ENCODE measurements at places on chromosomes 11 and 22.

DNA sequence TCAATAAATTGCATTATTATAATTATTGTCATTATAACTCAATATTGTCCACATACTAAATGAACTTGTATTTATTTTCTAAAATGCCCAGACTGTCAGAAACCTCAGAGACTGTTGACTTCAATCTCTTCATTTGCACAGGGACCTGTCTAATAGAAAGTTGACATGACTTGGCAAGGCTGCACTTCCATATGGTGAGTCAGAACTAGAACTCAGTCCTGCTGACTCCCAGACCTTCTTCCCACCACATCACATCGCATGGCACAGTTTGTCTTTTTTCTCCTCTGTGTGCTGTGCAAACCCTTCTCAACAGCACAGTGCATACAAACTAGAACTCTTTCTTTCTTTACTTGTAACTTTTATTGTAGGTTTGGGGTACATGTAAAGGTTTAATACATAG lies 215.1 kb upstream of the BLID start:
- DNase-seq = no peak

DNA sequence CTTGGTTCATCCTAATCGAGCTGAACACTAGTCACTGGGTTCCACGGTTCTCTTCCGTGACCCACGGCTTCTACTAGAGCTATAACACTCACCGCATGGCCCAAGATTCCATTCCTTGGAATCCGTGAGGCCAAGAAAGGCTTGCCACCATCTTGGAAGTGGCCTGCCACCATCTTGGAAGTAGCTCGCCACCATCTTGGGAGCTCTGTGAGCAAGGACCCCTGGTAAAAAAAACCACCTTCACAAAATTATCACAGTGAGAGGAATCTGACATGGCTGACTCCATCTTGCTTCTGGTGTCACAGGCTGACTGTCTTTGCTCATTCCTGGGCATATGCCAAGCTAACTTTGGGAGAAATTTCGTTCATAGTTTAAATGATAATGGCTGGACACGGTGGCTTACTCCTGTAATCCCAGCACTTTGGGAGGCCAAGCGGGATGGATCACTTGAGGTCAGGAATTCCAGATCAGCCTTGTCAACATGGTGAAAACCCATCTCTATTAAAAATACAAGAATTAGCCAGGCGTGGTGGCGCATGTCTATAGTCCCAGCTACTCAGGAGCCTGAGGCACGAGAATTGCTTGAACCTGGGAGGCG lies 18.9 kb upstream of the KCTD14 start:
- DNase-seq = no peak

DNA sequence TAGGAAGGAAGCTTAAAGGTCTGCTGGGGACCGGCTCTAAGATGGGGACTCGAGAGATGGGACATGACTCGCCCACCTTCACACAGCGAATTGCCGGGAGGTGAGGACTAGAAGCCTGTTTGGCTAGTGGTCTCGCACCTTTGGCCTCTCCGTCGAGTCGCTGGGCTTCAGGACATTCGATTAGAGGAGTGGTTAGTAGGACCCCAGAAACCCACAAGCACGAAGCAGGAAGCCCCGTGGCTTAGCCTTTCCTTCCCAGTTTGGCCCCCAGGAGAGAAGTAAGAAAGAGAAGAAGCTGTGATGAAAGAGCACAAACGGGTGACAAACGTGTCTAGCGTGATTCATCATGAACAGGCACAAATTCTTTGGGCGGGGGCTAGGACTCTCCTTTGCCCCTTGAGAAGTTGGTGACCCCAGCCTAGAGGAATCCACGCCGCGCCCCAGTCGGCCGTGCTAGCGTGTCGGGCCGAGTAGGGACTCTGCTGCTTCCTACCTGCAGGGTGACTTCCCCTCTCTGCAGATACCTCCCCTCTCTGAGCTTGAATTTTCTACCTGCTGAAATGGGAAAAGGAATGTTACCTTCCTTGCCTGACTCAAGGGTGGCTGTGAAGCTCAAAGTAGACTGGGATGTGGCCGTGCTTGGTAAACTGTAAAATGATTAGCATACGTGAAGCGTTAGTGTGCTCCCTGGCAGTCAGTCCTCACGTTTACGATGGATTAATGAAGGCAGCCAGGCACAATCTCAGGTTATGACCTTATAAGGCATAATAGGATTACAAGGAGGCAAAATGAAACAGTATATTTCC lies 1.1 kb upstream of the ADM start:
- DNase-seq = peak; percentile 43

- no peak for DNase-seq
Observed at GRCh38 chr11:8354622-8355415, 91.1 kb upstream of the LMO1 start.

GRCh38 chr11:2539371-2540222 lies 94.8 kb downstream of the KCNQ1 start:
- peak; percentile 6 for DNase-seq

- no peak for DNase-seq
Observed at GRCh38 chr11:134823970-134824369, 411.9 kb upstream of the B3GAT1 start.

DNA sequence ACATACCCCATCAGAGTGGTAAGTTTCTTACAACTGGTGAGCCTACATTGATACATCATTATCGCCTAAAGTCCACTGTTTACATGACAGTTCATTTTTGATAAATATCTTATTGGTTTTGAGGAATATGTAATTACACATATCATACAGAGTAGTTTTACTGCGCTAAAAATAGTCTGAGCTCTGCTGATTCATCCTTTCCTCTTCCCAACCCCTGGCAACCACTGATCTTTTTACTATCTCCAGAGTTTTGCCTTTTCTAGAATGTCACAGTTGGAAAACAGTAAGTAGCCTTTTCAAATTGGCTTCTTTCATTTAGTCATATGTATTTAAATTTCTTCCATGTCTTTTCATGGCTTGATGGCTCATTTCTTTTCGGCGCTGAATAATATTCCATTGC lies 112.8 kb downstream of the LARGE1 start:
- DNase-seq = no peak

GRCh38 chr11:34149786-34150185 lies 44.4 kb downstream of the NAT10 start:
- no peak for DNase-seq

DNA sequence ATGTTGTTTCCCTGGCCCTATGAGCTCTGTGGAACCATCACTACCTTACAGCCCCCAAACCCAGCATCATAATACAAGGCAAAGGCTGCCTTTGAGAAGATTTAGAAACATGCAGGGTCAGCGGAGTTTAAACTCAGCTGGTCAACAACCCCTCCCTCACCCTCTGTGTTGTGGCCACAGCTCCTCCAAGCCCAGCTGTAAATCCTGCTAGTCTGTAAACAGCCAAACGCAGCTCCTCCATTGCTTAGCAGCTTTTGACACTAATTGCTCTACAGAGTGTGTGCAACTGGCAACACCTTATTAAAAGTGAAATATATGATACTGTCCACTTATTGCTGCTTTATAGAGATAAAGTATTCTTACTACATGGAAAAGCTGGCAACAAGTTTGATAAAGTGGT lies 29.1 kb downstream of the OPCML start:
- no peak for DNase-seq

DNA sequence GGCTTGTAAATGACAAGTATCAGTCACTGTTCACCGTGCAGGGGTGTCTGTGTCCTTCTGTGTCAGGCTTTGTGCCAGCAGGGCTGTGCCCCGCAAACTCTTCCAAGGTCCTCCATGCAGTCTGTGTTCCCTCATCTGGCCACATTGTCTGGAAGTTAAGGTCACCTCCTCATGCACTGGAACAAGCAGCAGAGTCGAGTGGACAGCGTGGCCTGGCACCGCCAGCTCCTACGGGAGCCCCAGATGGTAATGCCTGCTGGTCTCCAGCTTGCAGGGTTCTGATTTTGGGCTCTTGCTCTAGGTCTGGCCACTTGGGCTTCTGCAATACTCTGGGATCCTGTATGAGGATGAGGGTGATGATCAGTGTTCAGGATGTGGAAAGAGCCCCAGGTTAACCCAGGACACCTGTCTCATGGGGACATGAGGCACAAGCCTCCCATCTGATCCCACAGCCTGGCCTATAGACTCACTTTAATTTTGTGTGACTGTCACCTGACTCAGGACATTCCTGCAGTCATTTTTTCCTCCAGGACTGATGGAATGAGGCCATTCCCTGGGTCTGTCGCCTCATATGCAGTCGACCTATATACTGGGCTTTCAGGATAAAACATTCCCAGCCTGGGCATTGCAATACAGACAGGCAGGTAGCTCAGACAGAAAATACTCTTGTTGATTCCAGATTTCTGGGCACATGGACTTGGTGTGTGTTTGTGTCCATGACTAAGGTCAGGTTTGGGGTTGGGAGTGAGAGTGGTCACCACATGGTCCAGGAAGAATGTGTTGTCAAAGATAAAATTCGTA lies 106.3 kb upstream of the TOP3B start:
- DNase-seq = no peak

Measured in activated CD8-positive, alpha-beta memory T cell treated with anti-CD3 and anti-CD28 coated beads, Interleukin-2, amount 50 U/mL, for 4 hours (primary cell).